Stimulated activated CD8-positive, alpha-beta memory T cell treated with anti-CD3 and anti-CD28 coated beads, Interleukin-7, amount 100 ng/mL, for 48 hours (primary cell): ENCODE measurements at places on chromosomes 7 and 10.

GRCh38 chr10:43237128-43237527, 29.7 kb downstream of the RASGEF1A start:
- DNase-seq, result no peak

GRCh38 chr7:50621973-50622490, 56.8 kb upstream of the DDC start:
- no peak for DNase-seq

DNA sequence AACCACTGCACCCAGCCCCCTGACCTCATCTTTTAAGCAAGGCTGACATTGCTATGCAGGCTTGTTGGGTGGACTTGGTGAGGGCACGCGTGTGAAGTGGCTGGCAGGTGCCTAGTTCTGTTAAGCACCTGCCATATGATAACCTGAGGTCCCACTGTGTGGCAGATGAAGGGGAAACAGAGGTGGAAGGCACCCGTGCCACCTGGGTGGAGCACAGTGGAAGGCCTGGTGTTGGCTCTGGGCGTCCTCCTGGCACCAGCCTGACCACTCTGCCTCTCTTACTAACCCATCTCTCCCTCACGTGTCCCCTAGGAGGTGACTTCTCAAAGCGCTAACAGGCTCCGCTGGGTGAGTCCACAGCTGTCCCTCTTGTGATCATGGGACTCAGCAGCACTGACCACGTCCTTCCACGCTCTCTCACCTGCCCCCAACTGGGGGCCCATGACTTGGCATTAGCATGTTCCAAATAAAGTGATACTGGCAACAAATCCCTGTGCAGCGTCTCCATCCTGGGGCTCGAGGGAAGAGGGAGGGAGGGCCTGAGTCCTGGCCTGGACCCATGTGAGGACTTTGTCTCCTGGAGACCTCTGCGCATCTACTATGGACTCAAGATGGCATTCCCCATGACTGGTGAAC, 4.6 kb upstream of the ZNF862 start:
- DNase-seq, result no peak

- DNase-seq, result no peak
Observed at GRCh38 chr7:66768865-66769832, 28.6 kb downstream of the RABGEF1 start.

- no peak for DNase-seq
Observed at GRCh38 chr10:131075218-131075770, 236.2 kb downstream of the TCERG1L start.

DNA sequence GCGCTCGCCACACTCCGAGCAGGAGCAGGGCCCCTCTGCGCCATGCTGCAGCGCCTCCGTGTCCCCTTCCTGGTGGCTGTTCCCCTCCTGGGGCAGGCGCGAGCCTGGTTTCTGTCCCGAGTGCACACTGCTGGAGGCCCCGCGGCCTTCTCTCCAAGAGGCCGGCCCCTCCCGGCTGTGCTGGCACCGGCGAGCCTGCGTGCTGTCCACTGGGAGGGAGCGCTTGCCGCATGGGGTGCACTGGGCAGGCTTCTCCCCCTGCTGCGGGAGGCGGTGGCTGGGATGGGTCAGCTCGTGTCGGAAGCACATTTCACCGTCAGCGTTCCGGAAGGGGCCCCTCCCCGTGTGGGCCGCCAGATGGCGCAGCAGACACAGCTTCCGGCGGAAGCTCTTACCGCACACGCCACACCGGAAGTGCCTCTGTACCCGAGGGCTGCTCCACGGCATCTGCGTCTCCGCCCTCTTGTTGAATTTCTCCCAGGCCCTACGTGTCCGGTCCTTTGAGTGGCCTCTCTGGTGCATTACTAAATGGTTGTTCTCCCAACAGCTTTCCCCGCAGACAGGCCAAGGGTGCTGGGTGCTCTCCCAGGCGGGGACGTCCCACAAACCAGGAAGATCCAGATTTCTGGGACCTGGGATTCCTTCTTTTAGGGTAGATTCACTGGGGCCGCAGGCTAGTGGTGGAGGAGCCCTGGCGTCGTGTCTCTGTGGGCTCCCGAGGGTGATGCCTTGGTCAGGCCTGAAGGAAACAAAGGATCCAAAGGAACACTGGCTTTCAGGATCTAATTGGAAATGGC, 18.7 kb downstream of the ZNF786 start:
- peak; percentile 24 for DNase-seq

- no peak for DNase-seq
Observed at GRCh38 chr10:69502589-69502988, 51.3 kb downstream of the TSPAN15 start.

GRCh38 chr10:112981553-112981952, 31.5 kb downstream of the TCF7L2 start:
- peak; percentile 23 for DNase-seq

DNA sequence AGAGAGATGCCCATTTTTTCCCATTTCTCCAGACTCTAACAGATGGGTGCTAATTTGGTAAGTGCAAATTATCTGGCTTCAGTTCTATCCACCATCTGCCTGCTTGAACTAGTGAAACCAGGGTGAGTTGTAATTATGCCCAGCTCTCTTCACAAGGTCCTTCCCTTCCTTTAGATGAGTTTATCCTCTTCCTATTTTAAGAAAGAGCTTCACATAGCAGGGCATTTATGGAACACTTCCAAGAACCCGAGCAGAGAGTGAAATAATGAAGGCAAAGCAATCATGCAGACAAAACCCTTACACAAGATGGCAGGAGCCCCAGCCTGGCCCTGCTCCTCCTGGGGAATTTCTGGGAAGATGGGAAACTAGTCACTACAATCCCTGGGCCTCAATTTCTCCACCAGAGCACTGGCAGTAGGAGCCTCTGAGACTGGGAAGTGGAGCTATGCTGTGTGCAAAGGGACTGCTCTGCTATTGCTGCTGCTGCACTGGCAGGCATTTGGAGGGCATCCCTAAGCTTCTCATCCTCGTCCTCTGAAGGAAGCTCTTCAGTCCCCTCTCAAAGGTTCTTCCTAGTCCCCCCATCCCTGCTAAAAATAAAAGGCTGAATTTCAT, 33.7 kb upstream of the PLXNA4 start:
- DNase-seq, result no peak

DNA sequence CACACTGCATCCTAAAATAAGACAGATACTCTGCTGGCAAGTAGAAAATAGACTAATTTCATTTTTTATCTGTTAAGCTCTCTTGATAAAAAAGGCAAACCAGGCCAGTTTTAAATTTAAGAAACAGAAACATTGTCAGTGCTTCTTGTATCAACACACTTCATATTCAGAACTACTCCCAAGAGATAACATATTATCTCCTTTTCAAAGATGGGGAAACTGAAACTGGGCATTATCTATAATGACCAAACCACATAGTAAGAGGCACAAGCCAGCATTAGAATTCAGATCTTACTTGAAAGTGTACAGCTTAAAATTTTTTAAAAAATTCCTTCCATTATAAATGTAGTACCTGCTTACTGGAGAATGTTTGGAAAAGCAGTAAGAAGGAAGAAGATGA, 14.7 kb downstream of the SRI start:
- no peak for DNase-seq

DNA sequence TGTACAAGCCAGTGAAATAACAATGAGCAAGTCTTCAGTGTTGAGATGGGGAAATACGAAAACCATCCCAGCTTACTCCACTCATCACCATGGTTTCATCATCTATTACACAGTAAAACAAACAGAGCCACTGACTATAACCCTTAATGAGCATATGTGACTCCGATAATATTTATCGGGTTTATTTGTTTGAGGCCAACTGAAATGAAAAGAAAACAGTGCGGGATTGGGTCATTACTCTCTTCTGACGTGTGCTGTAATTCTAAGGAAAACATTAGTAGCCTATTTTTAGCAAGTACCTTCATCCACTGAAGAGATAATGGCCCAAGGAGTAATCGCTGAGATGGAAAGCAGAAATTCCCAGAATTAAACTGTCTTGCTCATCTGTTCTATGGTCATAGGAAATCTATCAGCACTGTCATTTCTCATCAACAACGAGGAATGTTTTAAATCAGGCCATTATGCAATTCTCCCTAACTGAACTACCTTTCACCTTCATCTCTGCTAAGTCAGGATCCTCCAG, 716.5 kb downstream of the INHBA start:
- no peak for DNase-seq

DNA sequence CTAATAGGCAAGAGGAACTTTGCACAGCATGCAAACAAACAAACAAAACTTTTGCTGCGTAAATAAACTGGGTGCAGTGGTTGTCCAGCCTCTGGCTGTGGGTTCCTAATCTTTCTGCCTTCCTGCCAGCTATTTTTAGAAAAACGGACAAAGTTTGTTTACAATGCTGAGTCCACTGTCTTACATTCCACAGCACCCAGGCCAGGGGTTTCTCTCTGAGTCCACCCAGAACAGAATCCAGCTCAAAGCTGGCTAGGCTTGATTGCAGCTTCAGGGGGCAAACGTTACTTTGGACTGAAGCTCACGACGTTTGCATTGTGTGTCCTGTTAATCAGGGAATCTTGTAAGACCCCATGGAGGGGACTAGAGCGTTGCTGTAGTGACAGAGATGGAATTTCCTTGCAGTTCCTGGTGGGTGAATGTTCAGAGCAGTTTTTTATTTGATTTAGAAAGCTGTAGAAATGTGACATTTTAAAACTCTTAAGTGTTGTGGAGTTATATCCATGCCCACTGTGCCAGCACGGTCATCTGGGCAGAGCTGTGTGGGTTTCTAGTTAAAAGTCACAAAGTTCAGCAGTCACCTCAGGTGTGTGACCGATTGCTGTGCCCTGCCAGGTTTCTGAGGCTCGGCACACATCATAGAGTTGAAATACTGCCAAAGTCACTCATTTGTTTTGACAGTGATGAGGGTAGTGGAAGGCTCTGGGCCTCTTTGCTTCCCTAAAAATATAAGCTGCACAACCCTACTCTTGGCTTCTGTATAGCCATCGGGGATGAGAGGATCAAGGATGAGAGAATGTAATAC, 247.0 kb downstream of the STK31 start:
- no peak for DNase-seq

- DNase-seq, result no peak
Observed at GRCh38 chr7:55065079-55065478, 46.3 kb downstream of the EGFR start.

DNA sequence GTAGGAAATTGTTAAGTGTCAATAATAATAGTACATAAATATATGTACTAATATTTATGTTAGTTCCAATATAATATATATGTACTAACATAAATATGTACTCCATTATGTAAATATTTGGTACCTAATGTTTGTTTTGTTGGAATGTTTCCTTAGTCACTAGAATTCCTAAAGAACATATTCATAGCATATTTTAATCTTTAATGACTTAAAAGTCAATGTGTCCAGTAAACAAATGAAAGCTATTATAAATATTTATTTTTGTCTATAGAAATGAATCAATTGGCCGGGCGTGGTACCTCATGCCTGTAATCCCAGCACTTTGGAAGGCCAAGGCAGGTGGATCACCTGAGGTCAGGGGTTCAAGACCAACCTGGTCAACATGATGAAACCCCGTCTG, 153.6 kb downstream of the GPR158 start:
- DNase-seq, result no peak

GRCh38 chr7:1040790-1041189, 3.6 kb upstream of the GPR146 start:
- DNase-seq, result no peak

- DNase-seq, result no peak
Observed at GRCh38 chr10:130425169-130425568, 289.0 kb downstream of the GLRX3 start.

- DNase-seq, result no peak
Observed at GRCh38 chr7:144821067-144821466, 14.8 kb downstream of the TPK1 start.

GRCh38 chr10:76456197-76456596, 1024.8 kb downstream of the LRMDA start:
- no peak for DNase-seq

DNA sequence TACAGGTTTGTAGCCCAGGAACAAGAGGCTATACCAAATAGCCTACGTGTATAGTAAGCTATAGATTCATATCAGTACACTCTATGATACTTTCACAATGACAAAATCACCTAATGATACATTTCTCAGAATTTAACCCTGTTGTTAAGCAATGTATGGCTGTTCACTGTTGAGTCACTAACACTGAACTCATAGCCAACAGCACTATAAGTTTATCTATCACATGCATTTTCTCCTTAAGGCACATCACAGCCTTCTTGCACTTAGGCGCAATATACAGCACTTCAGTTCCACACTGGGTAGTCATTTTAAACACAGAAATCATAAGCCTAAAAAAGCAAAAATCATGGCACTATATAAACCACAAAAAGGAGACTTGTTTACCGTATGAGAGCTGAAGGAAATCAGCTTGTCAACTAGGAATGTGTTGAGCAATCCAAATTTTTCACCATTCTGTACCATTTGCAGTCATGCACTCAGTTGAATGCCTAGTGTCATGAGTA, 45.6 kb downstream of the ZNF438 start:
- DNase-seq, result no peak

DNA sequence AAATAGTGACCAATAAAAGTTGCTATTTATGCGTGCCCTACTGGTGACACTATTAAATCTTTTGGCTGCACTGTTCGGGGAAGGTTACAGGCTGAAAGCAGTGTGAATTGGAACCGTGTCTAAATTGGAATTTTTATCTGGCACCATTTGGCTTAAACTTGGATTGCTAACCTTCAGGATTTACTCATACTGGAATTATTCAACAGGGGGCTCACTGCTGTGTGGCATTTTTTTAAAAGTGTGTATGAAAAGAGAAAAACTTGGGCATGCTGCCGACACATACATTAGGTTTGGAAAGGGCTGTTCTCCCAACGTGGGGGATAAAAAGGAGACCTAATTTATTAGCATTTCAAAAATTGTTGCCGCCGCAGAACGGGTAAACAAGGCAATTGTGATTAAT, 537.9 kb upstream of the MGMT start:
- no peak for DNase-seq

- no peak for DNase-seq
Observed at GRCh38 chr7:46534664-46535588, 613.9 kb upstream of the IGFBP3 start.

- DNase-seq, result no peak
Observed at GRCh38 chr10:129244298-129244697, 222.7 kb upstream of the MGMT start.

GRCh38 chr10:7388602-7389001, 22.2 kb downstream of the SFMBT2 start:
- DNase-seq, result no peak

GRCh38 chr10:4833286-4833685, 7.3 kb downstream of the AKR1E2 start:
- no peak for DNase-seq

- no peak for DNase-seq
Observed at GRCh38 chr7:52017802-52018679, 701.4 kb upstream of the COBL start.

- DNase-seq, result no peak
Observed at GRCh38 chr10:114398587-114399331, 5.5 kb downstream of the AFAP1L2 start.
